Non-pigmented ciliary epithelial cell (primary cell): ENCODE measurements at places on chromosomes 13 and 19.

DNA sequence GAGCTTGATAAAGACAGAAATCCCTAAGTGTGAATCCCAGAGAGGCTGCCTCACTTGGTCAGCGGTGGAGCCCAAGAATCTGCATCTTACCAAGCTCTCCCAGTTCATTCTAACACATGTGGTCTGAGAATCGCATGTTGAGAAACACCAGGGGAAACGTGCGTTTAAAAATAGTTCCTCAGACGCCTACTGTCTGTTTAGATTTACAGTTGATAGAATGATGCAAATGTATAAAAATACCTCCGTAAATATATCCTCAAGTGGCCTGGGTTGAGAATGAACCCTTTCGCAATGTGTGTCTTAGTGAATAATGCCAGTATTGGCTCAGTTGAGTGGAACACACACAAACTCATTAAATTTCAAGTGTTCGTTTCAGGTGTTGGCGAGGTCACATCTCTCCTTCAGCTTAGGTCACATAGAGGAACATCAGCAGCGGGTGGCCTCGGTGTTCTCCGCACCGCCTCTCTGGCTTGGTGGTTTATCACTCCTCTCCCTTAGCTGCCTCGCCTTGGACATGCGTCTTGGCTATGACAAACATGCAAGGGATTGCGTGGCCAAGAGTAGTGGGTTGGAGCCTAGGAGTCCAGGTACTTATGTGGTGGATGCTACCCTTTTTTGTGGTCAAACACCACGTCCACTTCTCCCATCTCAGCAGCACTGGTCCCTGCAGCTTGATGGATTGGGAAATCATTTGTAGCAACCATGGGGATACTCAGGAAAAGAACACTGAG is 117.6 kb upstream of the SPATA13 start:
- DNase-seq = no peak

DNA sequence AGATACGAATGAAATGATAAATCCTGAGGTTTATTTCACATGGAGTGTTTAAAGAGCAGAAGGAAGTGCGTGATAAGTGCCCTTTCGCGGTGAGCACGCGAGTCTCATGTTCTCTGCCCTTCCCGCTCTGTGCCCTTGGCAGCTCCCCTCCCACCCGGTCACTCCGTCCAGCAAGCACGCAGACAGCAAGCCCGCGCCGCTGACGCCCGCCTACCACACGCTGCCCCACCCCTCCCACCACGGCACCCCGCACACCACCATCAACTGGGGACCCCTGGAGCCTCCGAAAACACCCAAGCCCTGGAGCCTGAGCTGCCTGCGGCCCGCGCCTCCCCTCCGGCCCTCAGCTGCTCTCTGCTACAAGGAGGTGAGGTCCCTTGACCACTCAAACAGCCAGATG is 37.4 kb upstream of the TEX29 start:
- no peak for DNase-seq

DNA sequence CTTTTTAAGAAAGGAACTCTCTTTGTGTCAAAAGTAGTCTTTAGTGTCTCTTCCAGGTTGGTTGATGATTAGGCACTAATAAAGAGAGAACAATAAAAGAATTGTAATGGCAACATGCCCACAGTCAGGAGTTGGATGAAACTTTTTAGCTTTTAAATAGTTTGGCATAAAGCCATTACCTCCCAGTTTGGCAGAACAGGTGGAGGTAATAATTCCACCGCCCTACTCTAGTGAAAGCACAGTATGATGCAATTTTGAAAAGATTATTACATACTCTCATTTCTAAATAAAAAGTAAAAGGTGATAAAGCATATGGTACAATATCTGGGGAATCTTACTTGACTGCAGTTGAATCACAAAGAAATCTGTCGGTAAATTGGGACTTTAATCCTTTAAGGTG is 497.6 kb downstream of the SUCLA2 start:
- DNase-seq = no peak

- no peak for DNase-seq
Measured at GRCh38 chr19:29770648-29771047, 41.1 kb upstream of the CCNE1 start.

- no peak for DNase-seq
Measured at GRCh38 chr13:98821372-98822224, 69.1 kb upstream of the SLC15A1 start.

DNA sequence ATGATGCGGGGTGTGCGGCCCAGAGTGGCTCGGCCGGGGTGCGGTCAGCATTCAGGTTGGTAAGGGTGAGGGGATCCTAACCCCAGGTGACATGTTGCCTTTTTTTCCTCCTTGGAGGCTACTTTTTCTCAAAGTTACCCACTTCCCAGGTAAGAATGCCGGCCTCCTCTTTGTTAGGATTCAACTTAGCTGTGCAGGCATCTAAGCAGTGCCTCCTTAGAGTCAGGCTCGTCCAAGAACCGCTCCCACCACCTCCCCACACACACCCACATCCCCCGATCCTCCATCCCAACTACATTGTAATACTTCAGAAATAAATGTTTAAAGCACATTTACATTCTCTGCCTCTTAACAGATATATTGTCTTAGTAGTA is 733 bp upstream of the ENOX1 start:
- DNase-seq = no peak

GRCh38 chr13:103009051-103009840 is 57.0 kb downstream of the SLC10A2 start:
- no peak for DNase-seq

GRCh38 chr13:75961911-75962310 is 325.8 kb downstream of the LMO7 start:
- no peak for DNase-seq
